ENCODE measurements at places on chromosomes 3 and 15.

GRCh38 chr3:31025541-31025940 lies 131.1 kb upstream of the GADL1 start:
- DNase-seq = peak; percentile 37

GRCh38 chr3:30518181-30518864 lies 88.1 kb upstream of the TGFBR2 start:
- no peak for DNase-seq

- DNase-seq = no peak
Observed at GRCh38 chr3:102235679-102236078, 199.1 kb upstream of the ZPLD1 start.

- DNase-seq = no peak
Observed at GRCh38 chr15:64008177-64008576, 38.1 kb downstream of the DAPK2 start.

- DNase-seq = peak; percentile 37
Observed at GRCh38 chr15:69685512-69686452, 233.2 kb downstream of the RPLP1 start.

DNA sequence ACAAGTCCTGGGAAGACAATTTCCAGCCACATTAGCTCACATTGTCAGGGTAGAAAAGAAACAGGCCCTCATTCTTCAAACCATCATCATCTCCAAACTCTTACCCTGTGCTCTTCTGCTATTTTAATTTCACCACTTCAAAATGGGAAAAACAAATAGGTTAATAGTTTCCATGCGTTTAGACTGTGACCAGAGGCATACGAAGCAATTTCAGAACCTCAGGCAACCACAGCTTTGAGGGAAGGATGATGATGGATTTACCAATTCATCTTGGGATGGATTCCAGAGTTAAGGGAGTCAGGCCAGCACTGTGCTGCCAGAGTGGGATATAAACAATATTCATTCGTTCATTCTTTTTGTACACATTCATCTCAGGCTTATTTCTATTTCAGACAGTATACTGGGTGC lies 307.8 kb upstream of the TPRG1 start:
- DNase-seq = no peak

- DNase-seq = no peak
Observed at GRCh38 chr3:15451216-15452113, 24.1 kb downstream of the EAF1 start.
